Epithelial cell of proximal tubule (primary cell): ENCODE measurements at places on chromosomes 5 and 9. TPM values are rescaled to one million over a fixed set of nuclear protein-coding genes. Genes with fewer than 3 reads are reported as not detected.

GRCh38 chr9:99905833-99906402 is 536 bp upstream of the STX17 start:
- DNase-seq: no peak

DNA sequence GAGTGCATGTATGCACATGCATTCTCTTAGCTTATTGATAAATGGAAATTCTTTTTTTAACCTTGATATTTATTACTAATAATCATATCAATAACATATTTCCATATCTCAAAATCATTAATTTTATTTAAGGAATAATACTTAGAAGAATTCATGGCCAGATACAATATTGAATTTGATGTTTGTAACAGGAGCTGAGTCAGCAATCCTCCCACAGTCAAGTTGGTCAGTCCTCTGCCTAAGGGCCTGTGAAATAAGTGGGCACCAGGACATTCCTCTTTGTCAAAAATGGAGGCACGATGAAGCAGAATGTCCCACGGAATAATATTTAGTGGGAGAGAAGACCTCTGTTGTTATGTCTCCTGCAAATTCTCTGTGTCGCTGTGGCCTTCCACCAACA is 148.6 kb downstream of the LRRC70 start:
- no peak for DNase-seq

- no peak for DNase-seq
These were observed 44.0 kb upstream of the PLPP1 start for GRCh38 chr5:55578771-55579170.

- peak; percentile 37 for DNase-seq
These were observed 95.8 kb upstream of the DAP start for GRCh38 chr5:10856683-10857337.

DNA sequence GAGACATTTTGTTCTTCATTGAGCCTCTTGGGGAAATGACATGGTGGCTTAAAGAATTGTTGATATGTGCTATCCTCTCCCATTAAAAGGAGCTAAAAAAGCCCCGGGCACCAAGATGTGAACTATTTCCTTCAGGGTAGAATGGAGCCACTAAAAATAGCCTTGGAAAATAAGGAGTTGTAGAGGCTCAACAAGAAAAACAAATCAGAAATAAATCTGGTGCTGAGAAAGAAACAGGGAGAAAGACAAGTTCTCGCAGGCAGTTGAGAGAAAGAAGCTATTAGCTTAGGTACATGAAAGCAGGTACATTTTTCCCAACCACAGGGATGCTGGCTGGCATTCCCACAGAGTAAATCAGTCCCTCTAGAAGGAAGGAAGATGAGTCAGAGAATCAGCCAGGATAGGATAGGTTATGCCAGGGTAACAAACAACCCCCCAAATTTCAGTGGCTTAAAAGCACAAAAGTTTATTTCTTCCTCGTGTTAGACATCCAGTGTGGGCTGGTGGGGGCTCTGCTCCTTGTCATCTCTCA is 134.6 kb upstream of the ADRA1B start:
- no peak for DNase-seq

GRCh38 chr9:133823189-133824105 is 85.3 kb upstream of the SARDH start:
- no peak for DNase-seq

- no peak for DNase-seq
These were observed 383.2 kb downstream of the PLK2 start for GRCh38 chr5:58076483-58077257.

DNA sequence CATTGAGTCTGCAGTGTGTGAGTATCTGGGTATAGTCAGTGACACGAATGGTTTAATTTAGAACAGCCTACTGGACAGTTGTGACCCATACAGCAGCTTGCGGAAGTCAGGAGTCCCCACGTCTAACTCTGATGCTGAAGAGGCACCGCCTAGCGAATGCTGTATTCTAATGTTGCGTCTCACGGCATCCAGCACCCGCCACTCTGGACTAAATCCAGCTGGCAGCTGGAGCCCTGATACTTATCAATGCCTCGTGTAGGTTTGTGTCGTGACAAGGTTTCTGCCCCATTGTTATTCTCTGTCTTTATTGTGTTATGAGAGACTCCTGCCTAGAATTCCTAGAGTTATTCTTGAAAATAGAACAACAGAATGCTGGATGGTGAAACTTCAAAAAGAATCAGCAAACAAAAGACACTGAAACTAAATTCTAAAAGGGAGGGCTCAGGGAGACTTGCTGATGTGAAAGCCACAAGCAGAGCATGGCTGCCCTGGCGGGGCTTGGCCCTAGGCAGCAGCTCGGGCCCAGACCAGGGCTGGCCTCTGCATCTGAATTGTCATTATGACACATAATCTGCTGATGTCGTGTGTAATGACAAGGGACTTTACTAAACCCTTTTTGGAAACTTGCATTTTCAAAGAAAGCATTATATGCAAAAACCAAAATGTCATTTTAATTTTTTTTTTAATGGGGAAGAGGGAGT is 123.5 kb upstream of the ICE1 start:
- no peak for DNase-seq

GRCh38 chr5:36459176-36460135 is 146.9 kb upstream of the SLC1A3 start:
- no peak for DNase-seq

- no peak for DNase-seq
These were observed 36.1 kb downstream of the HMCN2 start for GRCh38 chr9:130301483-130302286.

- no peak for DNase-seq
These were observed 87.5 kb downstream of the TRIM32 start for GRCh38 chr9:116774421-116775180.

DNA sequence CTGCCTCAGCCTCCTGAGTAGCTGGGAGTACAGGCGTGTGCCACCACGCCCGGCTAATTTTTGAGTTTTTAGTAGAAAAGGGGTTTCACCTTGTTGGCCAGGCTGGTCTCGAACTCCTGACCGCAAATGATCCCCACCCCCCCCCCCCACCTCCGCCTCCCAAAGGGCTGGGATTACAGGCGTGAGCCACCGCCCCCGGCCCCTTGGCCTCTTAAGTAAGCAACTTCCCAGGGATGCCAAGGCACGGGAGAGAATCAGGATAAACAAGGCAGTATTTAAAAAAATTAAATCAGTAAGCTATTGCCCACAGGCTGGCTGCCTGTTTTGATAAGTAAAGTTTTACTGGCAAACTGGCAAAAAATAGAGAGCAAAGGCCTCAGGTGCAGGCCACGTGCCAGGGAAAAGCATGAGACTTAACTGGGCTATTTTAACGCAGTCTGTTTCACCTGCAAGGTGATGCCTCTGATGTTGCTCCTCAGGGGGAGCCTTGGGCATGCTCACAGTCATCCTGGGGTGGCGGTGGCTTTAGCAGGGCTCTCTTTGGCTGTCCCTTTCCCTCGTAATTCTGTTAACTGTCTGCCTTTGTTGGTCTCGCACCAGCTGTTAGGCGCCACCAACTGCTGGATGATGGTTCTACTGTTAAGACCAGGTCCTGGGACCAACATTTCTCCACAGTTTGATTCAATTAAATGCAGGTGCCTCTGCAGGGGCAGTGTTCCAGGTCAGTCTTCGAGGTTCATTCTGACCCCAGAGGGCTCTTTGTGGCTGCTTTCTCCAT is 19.4 kb upstream of the RNF130 start:
- peak; percentile 15 for DNase-seq

- DNase-seq: no peak
These were observed 321.4 kb upstream of the SEMA6A start for GRCh38 chr5:116896001-116896400.

DNA sequence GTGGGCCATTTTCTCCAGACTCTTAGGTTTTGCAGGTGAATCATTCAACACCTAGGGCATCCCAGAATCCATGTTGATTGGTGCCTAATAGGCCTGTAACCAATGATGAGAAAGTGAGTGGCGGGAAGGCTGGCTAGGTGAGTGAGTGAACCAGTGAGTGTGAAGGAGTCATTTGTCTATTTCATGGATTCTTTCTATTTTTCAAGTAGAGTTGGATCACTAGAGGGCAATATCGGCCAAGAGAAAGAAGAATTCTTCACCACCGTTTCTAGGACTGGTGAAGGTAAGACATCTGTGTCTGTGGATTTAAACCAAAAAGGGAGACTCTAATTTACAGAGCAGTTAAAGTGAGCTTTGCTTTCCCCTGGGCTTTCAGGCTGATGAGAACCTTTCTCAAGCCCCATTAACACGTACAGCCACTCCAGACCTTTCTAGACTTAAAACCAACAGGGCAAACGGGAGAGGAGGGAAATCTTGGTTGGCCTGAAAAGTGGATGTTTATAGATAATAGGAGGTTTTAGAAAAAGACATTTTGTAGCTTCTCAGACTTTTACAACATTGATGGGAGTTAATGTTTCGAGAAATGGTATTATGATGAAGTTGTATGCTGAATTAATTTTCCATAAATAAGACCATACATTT is 114.3 kb upstream of the IL12B start:
- DNase-seq: no peak

DNA sequence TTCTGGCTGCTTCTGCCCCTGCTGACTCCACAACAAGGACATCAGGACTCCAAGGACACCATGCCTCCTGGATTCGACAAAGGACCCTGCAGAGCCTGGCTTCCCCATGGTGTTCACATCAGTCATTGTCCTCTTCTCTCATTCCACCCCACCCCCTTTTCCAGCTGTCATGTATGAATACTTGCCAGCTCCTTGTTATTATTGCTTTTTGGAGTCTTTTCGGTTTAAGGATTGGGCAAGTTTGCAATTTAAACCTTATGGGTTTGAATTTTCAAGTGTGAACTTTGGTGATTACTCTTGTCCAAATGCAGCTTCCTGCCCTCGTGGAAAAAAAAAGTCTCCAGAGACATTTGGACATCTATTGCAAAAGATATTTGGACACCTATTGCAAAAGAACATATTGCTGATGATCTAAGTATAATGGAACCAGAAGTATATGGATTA is 14.2 kb upstream of the LVRN start:
- no peak for DNase-seq

- no peak for DNase-seq
These were observed 12.8 kb upstream of the NDFIP1 start for GRCh38 chr5:142095651-142096330.

DNA sequence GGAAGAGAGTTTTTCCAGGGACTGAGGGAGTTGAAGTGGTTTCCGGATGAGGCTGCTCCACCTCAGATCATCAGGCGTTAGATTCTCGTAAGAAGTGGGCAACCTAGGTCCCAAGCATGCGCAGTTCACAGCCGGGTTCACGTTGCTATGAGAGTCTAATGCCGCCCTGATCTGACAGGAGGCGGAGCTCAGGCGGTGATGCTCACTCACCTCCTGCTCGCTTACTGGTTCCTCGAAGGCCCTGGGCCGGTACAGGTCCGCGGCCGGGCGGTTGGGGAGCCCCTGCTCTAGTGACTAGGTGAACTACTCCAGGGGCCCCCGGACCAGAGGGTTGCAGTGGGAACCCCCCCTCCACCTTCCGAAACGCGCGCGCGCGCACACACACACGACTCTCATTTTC is 997 bp upstream of the RNF130 start:
- DNase-seq: no peak

- DNase-seq: no peak
These were observed 83.4 kb downstream of the PHF2 start for GRCh38 chr9:93659837-93660177.

GRCh38 chr9:100281676-100282387 is 70.9 kb downstream of the TEX10 start:
- no peak for DNase-seq

DNA sequence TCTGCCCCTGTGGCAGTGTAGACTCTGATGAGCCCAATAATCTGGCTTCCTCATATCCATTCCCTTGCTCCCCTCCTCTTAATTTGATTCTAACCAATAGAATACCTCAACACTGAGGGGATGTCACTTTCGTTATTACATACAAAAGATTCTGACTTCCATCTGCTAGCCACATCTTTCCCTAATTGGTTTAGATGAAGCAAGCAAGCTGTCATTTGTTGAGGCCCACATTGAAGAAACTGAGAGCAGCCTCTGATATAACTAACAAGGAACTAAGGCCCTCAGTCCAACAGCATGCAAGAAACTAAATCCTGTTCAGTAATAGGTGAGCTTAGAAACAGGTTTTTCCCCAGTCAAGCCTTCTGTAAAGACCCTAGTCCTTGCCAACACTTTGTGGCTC is 5.8 kb downstream of the ADAMTS6 start:
- no peak for DNase-seq

- DNase-seq: peak; percentile 82
These were observed 26.3 kb upstream of the GABRP start for GRCh38 chr5:170757182-170757601.

- no peak for DNase-seq
These were observed 159.8 kb upstream of the ACOT12 start for GRCh38 chr5:81553567-81554212.

DNA sequence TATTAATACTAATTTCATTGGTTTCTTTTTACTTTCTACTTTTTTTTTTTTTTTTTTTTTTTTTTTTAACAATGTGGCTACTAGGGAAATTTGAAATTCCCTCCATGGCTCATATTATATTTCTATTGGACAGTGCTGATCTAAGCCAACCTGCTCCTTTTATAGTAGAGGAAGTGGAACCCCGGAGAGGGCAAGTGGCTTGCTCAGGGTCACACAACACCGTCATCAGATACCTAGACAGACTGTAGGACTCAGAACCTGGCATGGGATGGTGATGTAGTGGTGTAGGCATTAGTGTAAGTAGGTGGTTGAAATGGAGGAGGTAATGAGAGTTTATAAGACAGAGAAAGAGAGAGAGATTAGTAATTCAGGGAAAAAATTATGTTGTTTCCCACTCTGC is 10.8 kb downstream of the ZNF618 start:
- DNase-seq: no peak

GRCh38 chr9:126700903-126701812 is 87.4 kb downstream of the LMX1B start:
- no peak for DNase-seq

DNA sequence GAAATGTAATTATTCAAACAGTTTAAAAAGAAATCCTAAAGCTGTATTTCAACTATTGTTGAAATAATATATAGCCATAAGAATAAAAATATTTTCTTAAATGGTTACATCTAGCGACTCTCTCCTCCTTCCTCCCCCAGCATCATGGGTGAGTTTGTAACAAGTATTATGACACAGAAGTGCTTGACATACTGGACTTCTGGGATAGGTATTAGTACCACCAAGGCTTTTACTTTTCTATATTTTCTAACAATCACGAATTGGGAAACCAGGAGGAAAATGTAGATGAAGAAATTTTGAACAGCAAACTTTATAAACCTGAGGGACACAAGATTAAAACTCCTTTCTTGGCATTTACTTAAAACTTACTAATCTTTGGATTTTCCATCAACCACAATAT is 4.4 kb downstream of the RORB start:
- no peak for DNase-seq

The C9orf50 gene
- 0.69 TPM in 1 of 2 replicates, not detected in the other for total RNA-seq

The ANKRD31 gene
- 0.12 and 0.14 TPM in 2 replicates for total RNA-seq

The KIF24 gene
- total RNA-seq: 2.2 and 5.2 TPM in 2 replicates

The TMEM171 gene
- total RNA-seq: 2.8 and 10.6 TPM in 2 replicates

The BARHL1 gene
- total RNA-seq: not detected in 2 replicates

The TBCA gene
- 259 and 362 TPM in 2 replicates for total RNA-seq

The MAMDC2 gene
- 5.5 and 6.6 TPM in 2 replicates for total RNA-seq

The LRRC8A gene
- 98.2 and 104 TPM in 2 replicates for total RNA-seq

The PCDHA11 gene
- not detected in 2 replicates for total RNA-seq

The TOR4A gene
- 48.5 and 56.1 TPM in 2 replicates for total RNA-seq

The CDC20B gene
- total RNA-seq: not detected in 2 replicates

The SLC6A3 gene
- not detected in 2 replicates for total RNA-seq
